Omental fat pad (tissue), 4 donors: ENCODE measurements at places on chromosomes 1 and 21. TPM values are rescaled to one million over a fixed set of nuclear protein-coding genes. Genes with fewer than 3 reads are reported as not detected.

HTR1D gene
- not detected for total RNA-seq

TXLNA gene
- 50.6 TPM for total RNA-seq

TCHHL1 gene
- total RNA-seq, result not detected

GFI1 gene
- 1.0 TPM for total RNA-seq
